ENCODE measurements at places on chromosomes 1 and 21. TPM values are rescaled to one million over a fixed set of nuclear protein-coding genes. Genes with fewer than 3 reads are reported as not detected.

The LYPD8 gene
- not detected for total RNA-seq

The CDC20 gene
- 86.5 TPM for total RNA-seq

The HTR1D gene
- total RNA-seq = not detected

The FCMR gene
- total RNA-seq = not detected

The KLHL20 gene
- 52.9 TPM for total RNA-seq

The PERM1 gene
- under 0.01 TPM for total RNA-seq

The BTBD19 gene
- 3.9 TPM for total RNA-seq

The FCGR1A gene
- not detected for total RNA-seq

The S100A9 gene
- total RNA-seq = not detected

The HSPG2 gene
- 345 TPM for total RNA-seq

The SLC30A7 gene
- 27.3 TPM for total RNA-seq

The POMGNT1 gene
- 43.1 TPM for total RNA-seq

The OPTC gene
- not detected for total RNA-seq

The SIM2 gene
- not detected for total RNA-seq

The ESPN gene
- total RNA-seq = under 0.01 TPM

The COL24A1 gene
- total RNA-seq = 0.87 TPM

The LAMTOR2 gene
- 72.1 TPM for total RNA-seq

The PLXNA2 gene
- total RNA-seq = 1.9 TPM

The IVL gene
- total RNA-seq = not detected

Measured in smooth muscle cell of trachea (primary cell).